Stimulated activated CD4-positive, alpha-beta T cell treated with anti-CD3 and anti-CD28 coated beads, Interleukin-12 subunit alpha, Interleukin-12 subunit beta, amount 100 ng/mL, for 24 hours (primary cell): ENCODE measurements at places on chromosomes 5 and 9.

DNA sequence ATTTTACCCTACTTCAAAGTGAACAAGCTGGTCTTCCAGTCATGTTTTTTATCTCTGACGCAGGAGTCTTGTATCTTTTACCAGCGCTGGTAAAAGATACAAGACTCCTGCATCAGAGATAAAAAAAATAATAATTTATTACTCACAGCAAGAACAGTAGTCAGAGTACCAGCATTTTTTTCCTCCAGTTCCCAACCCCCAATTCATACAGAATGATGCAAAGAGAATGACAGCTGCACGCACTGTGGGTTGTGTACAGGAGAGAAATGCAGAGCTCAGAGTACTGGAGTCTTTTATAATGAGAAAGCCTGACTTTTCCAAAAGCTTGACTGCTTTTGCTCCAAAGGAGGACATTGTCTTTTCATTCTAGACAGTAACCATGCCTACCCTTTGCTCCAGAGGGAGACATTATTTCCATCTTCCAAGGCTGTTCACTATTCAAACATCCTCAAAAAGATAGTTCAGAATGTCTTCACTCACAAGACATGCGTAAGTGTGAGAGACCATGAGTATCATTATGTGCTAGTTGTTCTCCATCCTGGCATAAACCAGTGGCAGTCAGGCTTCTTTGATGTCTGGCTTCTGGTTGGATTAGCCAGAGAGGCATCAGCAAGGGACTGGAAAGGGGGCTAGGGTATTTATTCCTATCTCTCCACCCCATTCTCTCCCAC, 14.3 kb upstream of the RANBP6 start:
- DNase-seq: no peak

GRCh38 chr9:122239722-122240121, 11.0 kb upstream of the LHX6 start:
- DNase-seq: no peak

DNA sequence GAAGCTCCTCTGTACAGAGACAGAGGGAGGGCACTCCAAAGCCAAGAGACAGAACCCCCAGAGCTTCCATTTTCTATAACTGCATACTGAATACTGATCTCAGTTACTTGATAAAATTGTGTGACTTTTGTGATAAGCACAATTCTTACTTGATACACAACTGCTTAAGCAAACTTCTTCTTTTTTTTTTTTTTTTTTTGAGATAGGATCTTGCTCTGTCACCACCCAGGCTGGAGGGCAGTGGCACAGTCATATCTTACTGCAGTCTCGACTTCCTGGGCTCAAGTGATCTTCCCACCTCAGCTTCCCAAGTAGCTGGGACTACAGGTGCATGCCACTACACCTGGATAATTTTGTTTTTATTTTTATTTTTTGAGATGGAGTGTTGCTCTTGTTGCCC, 252.1 kb upstream of the ZNF608 start:
- DNase-seq: no peak

GRCh38 chr5:123265551-123265950, 157.7 kb downstream of the CEP120 start:
- no peak for DNase-seq

DNA sequence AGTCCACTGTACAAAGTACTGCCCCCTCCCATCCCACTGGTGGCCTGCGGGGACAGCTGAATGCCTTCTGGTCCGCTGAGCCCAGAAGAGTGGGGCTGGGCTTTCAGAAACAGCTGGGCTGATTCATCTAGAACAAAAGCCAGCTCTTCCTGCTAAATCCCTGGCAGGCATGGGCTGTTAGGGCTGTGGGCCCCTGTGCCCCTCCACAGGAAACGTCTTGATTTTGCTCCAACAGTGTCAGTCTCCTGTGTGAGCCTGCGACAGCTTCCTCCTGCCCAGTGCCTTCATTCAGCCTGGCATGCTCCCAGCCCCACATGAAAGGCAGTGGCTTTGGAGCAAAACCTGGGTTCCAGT, 6.9 kb upstream of the GSN start:
- DNase-seq: no peak

DNA sequence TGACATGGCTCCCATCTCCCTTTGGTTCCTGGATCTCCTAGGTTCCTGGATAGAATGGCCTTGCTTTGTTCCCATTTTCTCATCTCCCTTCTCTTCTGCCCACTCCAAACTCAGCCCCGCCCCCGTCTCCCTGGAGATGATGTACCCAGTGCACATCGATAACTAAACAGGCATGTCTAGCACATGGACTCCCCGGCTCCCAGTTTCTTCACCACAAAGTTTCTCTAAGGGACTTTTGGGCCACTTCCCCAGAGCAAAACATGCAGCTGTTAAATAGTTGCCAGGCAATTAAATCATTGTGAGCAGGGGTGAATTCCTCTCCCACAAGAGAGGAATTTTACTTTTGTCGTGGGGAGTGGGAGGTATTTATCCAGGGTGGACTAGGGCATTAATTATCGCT, 259.0 kb downstream of the GADD45G start:
- DNase-seq: no peak

GRCh38 chr5:135241536-135241935, 157.5 kb downstream of the MACROH2A1 start:
- no peak for DNase-seq

GRCh38 chr5:118577621-118578020, 410.7 kb downstream of the DTWD2 start:
- no peak for DNase-seq

DNA sequence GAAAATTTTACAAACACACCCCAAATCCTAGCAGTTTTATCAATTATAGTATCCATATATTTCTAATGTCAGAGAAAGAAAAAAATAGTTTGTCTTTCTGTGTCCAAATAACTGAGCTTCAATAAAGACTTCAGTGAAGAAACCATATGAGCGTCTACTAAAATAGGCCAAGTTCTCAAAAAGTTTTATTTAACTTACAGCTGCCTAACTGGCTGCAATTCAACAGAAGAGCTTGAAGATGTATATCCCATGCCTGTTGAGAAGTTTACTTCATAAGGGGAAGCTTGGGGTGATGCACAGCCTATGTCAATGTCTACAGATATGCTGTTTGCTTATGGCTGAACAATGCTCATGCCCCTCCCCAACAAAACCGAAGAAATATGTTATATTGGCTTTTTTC, 43.7 kb upstream of the ELOVL7 start:
- DNase-seq: no peak

GRCh38 chr5:60185231-60186099, 291.9 kb upstream of the PDE4D start:
- DNase-seq: no peak

DNA sequence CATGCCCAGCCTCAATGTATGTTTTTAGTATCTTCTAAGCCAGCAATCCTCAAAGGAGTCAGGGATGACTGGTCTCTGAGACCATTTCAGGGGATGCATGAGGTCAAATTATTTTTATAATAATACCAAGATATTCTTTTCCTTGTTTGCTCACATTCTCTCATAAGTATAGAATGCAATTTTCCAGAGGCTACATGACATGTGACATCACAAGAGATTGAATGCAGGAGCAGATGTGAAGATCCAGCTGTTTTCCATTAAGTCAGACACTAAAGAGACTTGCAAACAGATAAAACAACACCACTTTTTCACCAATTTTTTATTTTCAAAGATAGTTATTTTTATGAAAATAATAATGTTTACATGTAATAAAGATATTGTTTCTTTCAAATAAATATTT, 22.0 kb upstream of the FREM1 start:
- no peak for DNase-seq

GRCh38 chr9:90131568-90131967, 511.1 kb downstream of the DIRAS2 start:
- DNase-seq: no peak

DNA sequence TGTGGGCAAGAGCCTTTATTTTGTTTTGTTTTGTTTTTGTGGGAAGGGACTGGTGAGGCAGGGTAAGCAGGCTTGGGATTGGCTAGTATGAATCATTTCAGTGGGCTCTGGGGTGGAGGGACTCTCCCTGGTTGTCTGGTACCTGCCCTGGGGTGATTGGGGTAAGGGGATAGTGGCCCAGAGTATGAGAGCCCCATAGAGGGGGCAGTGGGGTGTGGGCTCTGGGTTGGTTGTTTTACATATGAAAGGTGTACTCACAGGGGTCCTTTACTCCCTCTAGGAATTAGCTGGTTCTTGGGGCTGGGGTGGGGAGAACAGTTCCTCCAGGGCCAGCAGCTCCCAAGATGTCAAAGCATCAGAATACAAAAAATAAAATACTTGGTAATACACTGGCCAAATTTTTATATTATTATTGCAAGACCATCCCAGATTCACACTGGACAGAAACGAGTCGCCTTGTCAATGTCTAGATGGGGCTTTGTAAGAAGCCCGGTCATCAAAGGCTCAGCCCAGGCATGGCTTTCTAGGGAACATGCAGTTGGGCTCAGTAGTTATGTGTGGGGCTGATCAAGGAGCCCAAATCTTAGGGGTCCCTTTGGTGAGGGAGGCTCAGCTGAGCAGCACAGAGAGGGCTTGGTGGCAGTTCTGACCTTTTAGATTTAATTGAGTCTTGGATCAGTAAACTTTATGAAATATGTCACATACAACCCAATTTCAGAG, 190.5 kb downstream of the NXNL2 start:
- no peak for DNase-seq

GRCh38 chr5:81068635-81069034, 108.5 kb downstream of the RASGRF2 start:
- DNase-seq: no peak
